ENCODE measurements at places on chromosomes 3 and 15. TPM values are rescaled to one million over a fixed set of nuclear protein-coding genes. Genes with fewer than 3 reads are reported as not detected.

The DPPA2 gene
- not detected for total RNA-seq

The DOCK3 gene
- 1.1 TPM for total RNA-seq

The CCDC54 gene
- not detected for total RNA-seq

The CLRN1 gene
- not detected for total RNA-seq

The DNASE1L3 gene
- 0.80 TPM for total RNA-seq

The KCNAB1 gene
- 0.14 TPM for total RNA-seq

The KBTBD12 gene
- not detected for total RNA-seq
